ENCODE measurements at places on chromosomes 3 and 15. TPM values are rescaled to one million over a fixed set of nuclear protein-coding genes. Genes with fewer than 3 reads are reported as not detected.
A peak's percentile ranks its signal among the peaks of the same experiment; 100 is the strongest.

MESP2 gene
- total RNA-seq = 1.8 TPM

GRCh38 chr15:38190501-38190900, 62.1 kb upstream of the SPRED1 start:
- no peak overlapping the region for H3K27ac ChIP-seq
- no peak for DNase-seq
- H3K4me3 ChIP-seq = no peak overlapping the region
- H3K36me3 ChIP-seq = no peaks in the 10 kb centered on the region
- H3K4me1 ChIP-seq = no peaks in the 10 kb centered on the region

GRCh38 chr3:151093905-151094304, 8.4 kb downstream of the MED12L start:
- no peak overlapping the region for H3K27ac ChIP-seq
- H3K4me1 ChIP-seq = no peaks in the 10 kb centered on the region
- no peak for DNase-seq
- no peak overlapping the region for H3K4me3 ChIP-seq
- no peaks in the 10 kb centered on the region for H3K36me3 ChIP-seq

- H3K4me1 ChIP-seq = no peaks in the 10 kb centered on the region
- no peaks in the 10 kb centered on the region for H3K27me3 ChIP-seq
- no peak overlapping the region for H3K27ac ChIP-seq
- no peak overlapping the region for H3K4me3 ChIP-seq
Measured at GRCh38 chr15:89760303-89761008, 9.4 kb upstream of the MESP1 start.

- DNase-seq = no peak
- H3K4me1 ChIP-seq = no peaks in the 10 kb centered on the region
- H3K4me3 ChIP-seq = no peak overlapping the region
- no peaks in the 10 kb centered on the region for H3K36me3 ChIP-seq
Measured at GRCh38 chr15:41367418-41367817, 34.7 kb downstream of the NUSAP1 start.

- H3K36me3 ChIP-seq = no peaks in the 10 kb centered on the region
- H3K27me3 ChIP-seq = no peaks in the 10 kb centered on the region
- no peaks in the 10 kb centered on the region for H3K4me1 ChIP-seq
Measured at GRCh38 chr3:153182501-153183293, 20.7 kb downstream of the RAP2B start.

GRCh38 chr15:66864871-66865281, 162.8 kb downstream of the SMAD6 start:
- H3K4me1 ChIP-seq = peaks cover 11% of the 10 kb centered on the region
- no peaks in the 10 kb centered on the region for H3K27me3 ChIP-seq
- no peak overlapping the region for H3K27ac ChIP-seq
- no peak for DNase-seq

DNA sequence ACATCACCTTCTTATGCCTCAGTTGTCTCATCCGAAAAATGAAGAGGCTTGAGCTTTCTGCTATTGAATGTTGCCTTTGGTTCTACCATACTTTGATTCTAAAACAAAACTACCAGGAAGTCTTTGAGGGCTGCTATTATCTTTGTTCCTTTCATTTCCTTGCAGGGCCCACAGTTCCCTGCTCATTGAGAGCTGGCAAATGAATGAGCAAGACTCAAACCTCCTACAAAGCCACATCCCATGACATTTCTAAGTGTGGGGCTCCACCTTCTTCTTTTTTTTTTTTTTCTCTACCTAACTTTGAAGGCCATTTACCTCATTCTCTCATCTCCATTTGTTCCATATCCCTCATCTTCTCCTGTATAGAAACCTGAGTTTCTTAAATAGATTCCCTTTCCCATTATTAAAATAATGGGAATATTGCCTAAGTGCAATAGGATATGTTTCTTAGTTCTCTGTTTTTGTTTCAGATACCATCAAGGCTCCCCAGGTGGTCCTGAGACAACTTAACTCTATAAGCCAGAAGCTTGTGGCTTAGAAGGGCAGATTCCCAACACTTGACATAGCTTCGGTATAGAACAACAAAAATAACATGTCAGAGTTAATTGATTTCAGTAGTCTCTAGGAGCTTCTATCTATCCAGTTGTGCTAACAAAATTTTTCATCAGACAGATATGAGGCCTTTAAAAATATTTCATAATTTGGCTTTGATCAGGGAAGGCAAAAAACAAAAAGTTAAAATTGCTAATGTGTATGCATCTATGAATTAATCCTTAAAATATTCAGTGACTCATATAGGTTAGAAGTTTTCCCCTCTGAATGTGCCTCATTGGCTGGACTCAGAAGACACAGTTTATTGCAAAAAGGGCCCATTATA, 951.6 kb downstream of the TUSC7 start:
- no peak overlapping the region for H3K27ac ChIP-seq
- no peaks in the 10 kb centered on the region for H3K4me1 ChIP-seq
- no peaks in the 10 kb centered on the region for H3K36me3 ChIP-seq
- DNase-seq = no peak

GRCh38 chr3:15339786-15340215, 7.4 kb upstream of the SH3BP5 start:
- no peaks in the 10 kb centered on the region for H3K27me3 ChIP-seq
- no peaks in the 10 kb centered on the region for H3K4me1 ChIP-seq
- no peak for DNase-seq

DNA sequence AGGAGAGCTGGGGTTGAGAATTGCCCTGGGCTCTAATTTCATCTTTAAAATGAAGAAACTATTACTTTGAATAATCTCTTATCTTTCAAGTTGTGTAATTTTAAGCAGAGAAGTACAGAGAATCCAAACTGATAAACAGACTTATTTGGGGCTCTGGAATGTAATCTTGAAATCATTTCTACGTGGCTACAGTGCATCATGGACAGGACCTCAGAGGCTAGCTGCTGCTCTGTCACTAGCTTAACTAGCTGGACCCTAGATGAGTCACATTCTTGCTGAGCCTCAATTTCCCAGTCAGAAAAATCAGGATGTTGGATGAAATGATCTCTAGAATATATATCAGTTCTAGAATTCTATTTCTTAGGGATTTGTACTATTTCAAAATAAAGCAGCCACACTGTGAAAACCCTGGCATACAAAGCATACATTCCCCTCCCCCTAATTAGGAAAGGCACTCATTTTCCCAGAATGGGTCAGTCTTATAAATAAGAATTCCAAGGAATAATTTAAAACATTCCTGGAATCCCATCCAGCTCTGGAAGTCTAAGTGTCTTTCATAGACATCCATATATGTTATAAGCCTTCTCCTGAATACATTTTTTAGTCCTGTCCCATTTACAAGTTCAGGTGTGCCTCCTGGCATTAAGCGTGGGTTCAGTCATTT, 47.2 kb downstream of the RASGRP1 start:
- no peak overlapping the region for H3K27ac ChIP-seq
- no peaks in the 10 kb centered on the region for H3K36me3 ChIP-seq
- no peak overlapping the region for H3K4me3 ChIP-seq

GRCh38 chr3:38958026-38958720, 93.6 kb downstream of the SCN11A start:
- no peak overlapping the region for H3K27ac ChIP-seq
- H3K27me3 ChIP-seq = no peaks in the 10 kb centered on the region
- DNase-seq = no peak
- H3K4me1 ChIP-seq = no peaks in the 10 kb centered on the region
- H3K4me3 ChIP-seq = no peak overlapping the region

UBAP1L gene
- total RNA-seq = 11.0 TPM

- H3K27ac ChIP-seq = no peak overlapping the region
- no peaks in the 10 kb centered on the region for H3K36me3 ChIP-seq
- DNase-seq = no peak
- H3K4me3 ChIP-seq = no peak overlapping the region
- no peaks in the 10 kb centered on the region for H3K27me3 ChIP-seq
Measured at GRCh38 chr15:57309856-57310760, 66.2 kb upstream of the CGNL1 start.

- H3K4me1 ChIP-seq = no peaks in the 10 kb centered on the region
- H3K36me3 ChIP-seq = no peaks in the 10 kb centered on the region
- H3K27me3 ChIP-seq = no peaks in the 10 kb centered on the region
- no peak overlapping the region for H3K4me3 ChIP-seq
Measured at GRCh38 chr3:102361101-102361500, 73.7 kb upstream of the ZPLD1 start.

IL5RA gene
- 1.8 TPM for total RNA-seq

DNA sequence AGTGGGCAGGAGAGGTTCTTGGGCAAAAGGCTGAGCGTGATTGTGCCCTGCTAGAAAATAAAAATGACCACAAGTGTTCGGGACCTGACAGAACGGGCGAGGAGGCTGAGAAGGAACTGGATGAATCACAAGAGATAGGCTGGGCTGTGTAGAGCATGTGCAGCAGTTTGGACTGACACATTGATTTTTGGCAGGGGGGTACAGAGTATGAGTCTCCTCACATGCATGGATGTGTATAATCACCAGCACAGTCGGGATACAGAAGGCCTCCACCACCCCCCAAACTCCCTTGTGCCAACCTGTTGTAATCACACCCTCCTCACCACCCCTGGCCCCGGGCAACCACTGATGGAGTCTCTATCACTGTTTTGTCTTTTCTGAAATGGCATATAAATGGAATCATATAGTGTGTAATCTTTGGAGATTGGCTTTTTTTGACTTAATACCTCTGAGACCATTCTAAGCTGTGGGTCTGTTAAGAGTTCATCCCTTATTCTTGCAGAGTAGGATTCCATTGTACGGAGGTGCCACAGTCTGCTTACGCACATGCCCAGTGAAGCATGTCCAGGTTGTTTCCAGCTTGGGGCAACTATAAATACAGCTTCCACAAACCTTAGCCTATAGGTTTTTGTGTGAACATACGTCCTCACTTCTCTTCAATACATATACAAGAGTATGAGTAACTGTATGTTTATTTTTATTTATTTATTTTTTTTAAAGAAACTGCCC, 438.8 kb downstream of the FOXP1 start:
- H3K27ac ChIP-seq = peak overlapping the region; percentile 58
- H3K4me1 ChIP-seq = peaks cover 9% of the 10 kb centered on the region
- H3K4me3 ChIP-seq = peak overlapping the region; percentile 20
- no peaks in the 10 kb centered on the region for H3K27me3 ChIP-seq

DNA sequence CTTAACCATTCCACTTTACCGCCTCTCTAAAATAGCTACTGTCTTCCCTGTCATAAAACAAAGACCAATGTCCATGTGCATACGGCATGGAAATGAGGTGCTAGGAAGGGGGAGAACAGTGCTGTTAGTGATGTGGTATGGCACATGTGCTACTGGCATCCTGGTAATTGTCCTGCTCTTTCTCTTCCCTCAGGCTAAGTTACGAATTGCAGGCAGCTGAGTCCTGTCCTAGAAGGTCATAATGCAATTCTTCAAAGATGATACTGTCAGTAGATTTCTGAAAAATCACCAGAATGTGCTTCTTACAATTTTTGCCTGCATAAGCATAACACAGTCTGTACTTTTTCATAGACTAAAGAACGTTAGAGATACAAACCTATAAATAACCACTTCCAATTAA, 216.8 kb downstream of the RSL24D1 start:
- no peak for DNase-seq
- no peak overlapping the region for H3K27ac ChIP-seq
- no peaks in the 10 kb centered on the region for H3K27me3 ChIP-seq
- H3K4me3 ChIP-seq = no peak overlapping the region

DNA sequence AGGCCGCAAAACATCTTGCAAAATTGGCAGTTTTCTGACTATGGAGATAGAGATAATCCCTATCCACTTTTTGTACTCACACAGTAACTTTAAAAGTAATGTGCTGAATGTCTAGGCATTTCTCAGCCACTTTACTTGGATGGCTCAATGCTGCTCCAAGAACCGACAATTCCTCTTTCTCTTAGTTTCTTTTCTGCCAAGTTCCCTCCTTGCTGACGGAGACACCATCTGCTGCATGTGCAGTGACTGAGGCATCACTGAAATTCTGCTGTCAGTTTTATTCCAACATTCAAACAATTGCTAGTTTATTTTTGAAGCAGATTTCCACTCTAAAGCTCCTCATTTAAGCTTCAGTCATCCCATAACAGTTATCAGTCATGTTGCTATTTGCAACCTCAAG, 116.0 kb upstream of the RBMS3 start:
- no peak for DNase-seq
- no peaks in the 10 kb centered on the region for H3K4me1 ChIP-seq
- no peak overlapping the region for H3K27ac ChIP-seq
- no peak overlapping the region for H3K4me3 ChIP-seq
- no peaks in the 10 kb centered on the region for H3K36me3 ChIP-seq
- H3K27me3 ChIP-seq = no peaks in the 10 kb centered on the region

MRAS gene
- total RNA-seq = 58.6 TPM

- DNase-seq = no peak
- H3K4me1 ChIP-seq = no peaks in the 10 kb centered on the region
- no peak overlapping the region for H3K4me3 ChIP-seq
- no peaks in the 10 kb centered on the region for H3K36me3 ChIP-seq
Measured at GRCh38 chr3:44280631-44281030, 38.9 kb downstream of the TOPAZ1 start.

DNA sequence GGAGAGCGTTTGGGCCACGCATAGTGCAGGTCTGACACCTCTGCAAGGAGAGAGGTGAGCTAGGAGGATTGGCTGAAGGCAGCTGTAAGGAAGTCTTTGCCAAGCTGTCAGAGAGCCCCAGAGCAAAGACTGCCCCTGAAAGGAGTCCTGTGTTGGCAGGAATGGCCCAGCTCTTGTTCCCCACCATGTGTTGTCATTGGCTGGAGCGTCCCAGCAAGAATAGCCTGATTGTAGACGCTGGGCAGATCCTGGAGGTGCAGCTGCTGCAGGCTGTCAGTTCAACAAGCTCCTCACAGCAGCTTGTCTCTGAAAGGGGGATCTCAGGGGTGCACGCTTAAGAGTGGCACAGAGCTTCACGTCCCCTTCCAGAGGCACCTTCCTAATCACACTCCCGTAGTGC, 237.6 kb downstream of the FEZF2 start:
- no peak overlapping the region for H3K4me3 ChIP-seq
- peak overlapping the region; percentile 17 for H3K27ac ChIP-seq
- DNase-seq = no peak
- H3K4me1 ChIP-seq = peaks cover 45% of the 10 kb centered on the region
- no peaks in the 10 kb centered on the region for H3K27me3 ChIP-seq

DNA sequence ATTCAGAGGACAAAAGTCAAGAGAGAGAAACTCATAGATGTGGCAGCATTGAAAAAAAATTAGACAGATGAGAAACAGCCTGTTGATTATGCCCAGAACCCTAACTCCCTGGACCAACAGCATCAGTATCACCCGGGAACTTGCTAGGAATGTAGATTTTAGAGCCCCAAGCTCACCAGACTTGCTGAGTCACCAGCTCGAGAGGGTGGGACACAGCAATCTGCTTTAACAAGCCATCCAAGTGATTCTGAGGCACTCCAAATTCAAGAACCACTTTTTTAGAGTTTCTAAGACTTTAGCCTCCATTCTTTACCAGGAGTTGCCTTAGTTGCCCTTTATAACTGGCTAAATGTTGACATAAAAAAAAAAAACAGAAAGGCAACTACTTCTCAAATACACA, 70.9 kb downstream of the CGGBP1 start:
- H3K27ac ChIP-seq = no peak overlapping the region
- H3K4me1 ChIP-seq = no peaks in the 10 kb centered on the region
- no peaks in the 10 kb centered on the region for H3K27me3 ChIP-seq
- H3K4me3 ChIP-seq = no peak overlapping the region
- no peak for DNase-seq

GRCh38 chr3:189232790-189233189, 61.0 kb downstream of the TPRG1 start:
- H3K27me3 ChIP-seq = no peaks in the 10 kb centered on the region
- H3K4me1 ChIP-seq = no peaks in the 10 kb centered on the region
- no peak overlapping the region for H3K27ac ChIP-seq

UROC1 gene
- not detected for total RNA-seq
